ENCODE measurements at places on chromosomes 4 and X.
A peak's percentile ranks its signal among the peaks of the same experiment; 100 is the strongest.

GRCh38 chrX:110723844-110724243 is 71.8 kb downstream of the CHRDL1 start:
- DNase-seq: no peak

GRCh38 chrX:107674480-107675364 is 46.4 kb downstream of the PRPS1 start:
- DNase-seq: peak; percentile 36

- no peak for DNase-seq
These were observed 17.8 kb upstream of the ARSJ start for GRCh38 chr4:113997206-113997605.

DNA sequence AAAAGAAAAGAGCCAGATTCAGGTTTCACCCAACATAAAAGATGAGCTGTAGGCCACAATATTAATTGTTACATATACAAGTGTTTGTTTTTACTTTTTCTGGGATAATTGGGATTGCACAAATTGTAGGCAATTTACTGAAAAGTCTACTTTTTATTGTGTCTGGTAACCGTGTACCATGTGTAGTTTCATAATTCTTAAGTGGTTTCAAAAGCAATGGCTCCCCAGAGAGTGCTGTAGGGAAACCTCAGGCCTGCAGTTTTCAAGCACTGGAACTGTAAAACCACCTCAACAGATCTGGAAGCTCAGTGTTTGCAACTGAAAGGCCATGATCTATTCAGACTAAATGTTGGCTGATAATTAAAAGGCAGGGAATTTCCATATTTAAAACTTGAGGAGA is 53.9 kb upstream of the MMAA start:
- DNase-seq: no peak

DNA sequence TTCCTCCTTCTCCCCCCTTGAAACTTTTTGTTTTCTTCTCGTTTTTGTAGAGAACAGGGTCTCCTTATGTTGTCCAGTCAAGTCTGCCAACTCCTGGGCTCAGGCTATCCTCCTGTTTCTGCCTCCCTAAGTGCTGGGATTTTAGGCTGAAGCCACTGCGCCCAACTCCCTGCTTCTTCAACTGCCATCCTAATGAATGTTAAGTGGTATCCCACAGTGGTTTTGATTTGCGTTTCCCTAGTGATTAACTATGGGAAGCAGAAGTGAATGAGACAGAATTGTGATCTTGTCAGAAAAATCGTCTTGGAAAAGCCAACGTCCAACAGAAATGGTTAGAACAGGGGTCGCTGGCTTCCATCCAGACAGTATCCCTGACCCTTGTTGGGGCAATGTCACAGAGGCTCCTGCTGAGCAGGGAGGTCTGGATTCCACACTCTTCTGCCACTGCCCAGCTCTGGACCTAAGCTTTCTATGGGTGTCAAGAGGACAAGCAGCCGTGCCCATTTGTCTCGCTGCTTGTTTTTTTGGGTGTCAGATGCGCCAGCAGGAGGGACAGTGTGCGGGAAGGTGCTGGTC is 869 bp upstream of the ADD1 start:
- DNase-seq: peak; percentile 33

DNA sequence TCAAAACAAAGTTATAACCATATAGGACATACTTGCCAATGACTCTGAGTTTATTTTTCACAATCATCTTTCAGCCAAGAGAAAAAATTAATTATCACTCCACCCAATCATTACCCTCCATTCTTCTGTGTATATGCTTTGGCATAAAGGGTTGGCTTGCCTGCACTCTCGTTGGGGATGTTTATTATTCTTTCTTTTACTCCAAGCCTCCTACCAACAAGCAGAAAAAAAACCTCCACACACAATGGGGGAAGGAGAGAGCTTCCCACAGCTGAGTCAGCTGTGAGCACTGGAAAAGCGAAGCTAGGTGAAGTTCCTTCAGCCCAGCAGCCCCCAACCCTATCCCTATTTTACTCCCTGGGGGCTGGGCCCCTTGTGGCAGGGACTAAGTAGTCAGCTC is 1.5 kb downstream of the OPHN1 start:
- DNase-seq: peak; percentile 52

DNA sequence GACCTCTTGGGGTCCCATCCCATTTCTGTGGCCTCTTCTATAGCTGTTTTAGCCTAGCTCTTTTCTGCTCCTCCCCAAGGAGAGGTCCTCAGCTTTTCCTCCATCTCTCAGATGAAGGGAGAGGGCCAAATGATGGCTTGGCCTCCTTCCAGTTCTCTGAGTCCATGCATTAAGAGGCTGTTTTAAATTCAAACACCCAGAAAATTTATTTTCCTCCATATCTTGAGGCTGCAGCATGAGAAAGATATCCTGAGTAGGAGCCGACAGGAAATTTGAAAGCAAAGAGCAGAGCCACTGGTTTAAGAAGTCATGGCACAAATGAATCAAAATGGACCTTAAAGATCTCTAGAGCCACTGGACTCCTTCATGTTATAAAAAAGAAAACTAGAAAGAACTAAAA is 558.8 kb downstream of the MID1IP1 start:
- no peak for DNase-seq

DNA sequence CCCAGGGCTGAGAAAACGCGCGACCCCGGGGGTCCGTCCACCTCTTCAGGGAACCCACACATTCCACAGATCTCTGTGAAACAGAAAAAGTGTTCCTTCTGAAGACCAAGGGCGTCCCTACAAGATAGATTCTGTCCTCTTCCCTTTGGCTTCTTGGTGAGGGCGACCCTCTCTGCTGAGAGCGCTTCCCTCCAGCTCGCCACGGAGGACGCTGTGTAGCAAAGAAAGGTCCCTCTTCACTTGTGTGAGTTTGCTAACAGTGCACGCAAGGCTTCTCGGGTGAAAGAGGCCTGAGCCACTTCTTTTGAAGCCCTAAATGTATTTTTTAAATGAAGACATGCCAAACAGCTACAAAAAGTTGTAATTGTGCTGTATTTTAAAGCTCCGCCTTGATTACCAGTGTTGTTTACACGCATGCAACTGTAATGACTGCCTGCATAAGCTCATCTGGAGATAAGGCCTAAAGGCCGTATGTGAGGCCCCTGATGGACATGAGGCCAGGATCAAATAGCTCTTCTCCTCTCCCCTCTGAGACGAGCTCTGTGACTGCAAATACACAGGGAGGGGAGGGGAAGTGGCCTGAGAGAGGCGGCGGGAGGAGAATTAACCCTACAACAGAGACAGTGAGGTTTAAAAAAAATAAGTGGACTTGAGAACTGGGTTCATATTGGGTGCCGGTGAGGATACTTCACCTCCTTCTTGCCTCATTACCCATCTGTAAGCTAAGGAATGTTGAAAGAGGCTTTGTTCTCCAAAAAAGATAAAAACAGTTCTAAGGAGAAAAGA is 95.5 kb downstream of the SOWAHB start:
- peak; percentile 24 for DNase-seq

- DNase-seq: no peak
These were observed 9.2 kb downstream of the MAP9 start for GRCh38 chr4:155367608-155368007.

DNA sequence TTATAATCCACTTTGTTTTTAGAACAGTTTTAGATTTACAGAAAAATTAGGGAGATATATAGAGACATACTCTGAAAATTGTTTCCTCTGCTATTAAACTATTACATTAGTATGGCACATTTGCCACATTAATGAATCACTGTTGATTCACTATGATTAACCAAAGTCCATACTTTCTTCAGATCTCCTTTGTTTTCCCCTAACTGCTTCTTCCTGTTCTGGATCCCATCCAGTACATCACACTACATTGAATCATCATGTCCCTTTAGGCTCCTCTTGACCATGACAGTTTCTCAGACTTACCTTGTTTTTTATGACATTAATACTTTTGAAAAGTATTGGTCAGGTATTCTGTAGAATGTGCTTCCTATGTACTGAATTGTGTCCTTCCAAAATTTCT is 109.2 kb upstream of the EDNRA start:
- DNase-seq: peak; percentile 78

DNA sequence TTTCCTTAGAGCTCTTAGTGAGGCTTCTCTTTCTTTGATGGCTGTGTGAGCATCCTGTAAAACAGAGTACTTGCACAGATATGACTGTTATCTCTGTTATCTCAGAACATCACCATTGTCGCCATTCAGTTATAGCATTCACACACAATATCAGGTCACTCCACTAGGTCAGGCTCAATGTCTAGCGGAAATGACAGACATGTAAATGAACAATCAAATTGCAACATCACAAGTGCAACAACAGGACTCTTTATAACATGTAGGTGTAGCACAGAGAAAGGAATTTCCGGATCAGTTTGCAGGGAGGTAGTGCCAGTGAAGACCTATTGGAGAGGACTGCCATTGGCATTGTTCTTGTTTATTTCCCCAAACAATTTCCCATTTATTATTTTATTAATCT is 43.2 kb upstream of the IGSF1 start:
- DNase-seq: no peak

- no peak for DNase-seq
These were observed 347.7 kb downstream of the GABRG1 start for GRCh38 chr4:45776146-45776545.

DNA sequence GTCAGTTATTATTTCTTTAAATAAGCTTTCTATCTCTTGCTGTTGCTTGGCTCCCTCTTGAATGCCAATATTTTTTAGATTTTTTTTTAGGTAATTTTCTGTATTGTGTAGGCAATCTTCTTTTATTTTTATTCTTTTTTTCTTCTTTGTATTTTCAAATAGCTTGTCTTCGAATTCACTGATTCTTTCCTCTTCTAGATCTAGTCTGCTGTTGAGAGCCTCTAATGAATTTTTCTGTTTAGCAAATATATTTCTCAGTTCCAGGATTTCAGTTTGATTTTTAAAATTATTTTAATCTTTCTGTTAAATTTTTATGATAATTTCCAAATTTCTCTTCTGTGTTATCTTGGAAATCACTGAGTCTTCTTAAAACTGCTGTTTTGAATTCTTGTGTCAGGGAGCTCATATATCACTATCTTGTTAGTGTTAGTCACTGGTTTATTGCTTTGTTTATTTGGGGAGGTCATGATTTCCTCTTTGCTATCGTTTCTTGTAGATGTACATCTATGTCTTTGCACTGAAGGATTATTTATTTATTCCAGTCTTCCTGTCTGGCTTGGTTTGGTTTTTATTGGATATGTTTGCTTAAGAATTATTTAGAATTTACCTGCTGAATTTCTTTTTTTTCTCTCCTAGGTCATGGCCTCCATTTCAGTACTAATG is 39.9 kb upstream of the GPRIN3 start:
- no peak for DNase-seq

- DNase-seq: no peak
These were observed 19.6 kb upstream of the FAT1 start for GRCh38 chr4:186743261-186743660.

- peak; percentile 7 for DNase-seq
These were observed 1.5 kb downstream of the COX18 start for GRCh38 chr4:73067971-73068394.

- no peak for DNase-seq
These were observed 70.8 kb upstream of the IL15 start for GRCh38 chr4:141565379-141566089.

DNA sequence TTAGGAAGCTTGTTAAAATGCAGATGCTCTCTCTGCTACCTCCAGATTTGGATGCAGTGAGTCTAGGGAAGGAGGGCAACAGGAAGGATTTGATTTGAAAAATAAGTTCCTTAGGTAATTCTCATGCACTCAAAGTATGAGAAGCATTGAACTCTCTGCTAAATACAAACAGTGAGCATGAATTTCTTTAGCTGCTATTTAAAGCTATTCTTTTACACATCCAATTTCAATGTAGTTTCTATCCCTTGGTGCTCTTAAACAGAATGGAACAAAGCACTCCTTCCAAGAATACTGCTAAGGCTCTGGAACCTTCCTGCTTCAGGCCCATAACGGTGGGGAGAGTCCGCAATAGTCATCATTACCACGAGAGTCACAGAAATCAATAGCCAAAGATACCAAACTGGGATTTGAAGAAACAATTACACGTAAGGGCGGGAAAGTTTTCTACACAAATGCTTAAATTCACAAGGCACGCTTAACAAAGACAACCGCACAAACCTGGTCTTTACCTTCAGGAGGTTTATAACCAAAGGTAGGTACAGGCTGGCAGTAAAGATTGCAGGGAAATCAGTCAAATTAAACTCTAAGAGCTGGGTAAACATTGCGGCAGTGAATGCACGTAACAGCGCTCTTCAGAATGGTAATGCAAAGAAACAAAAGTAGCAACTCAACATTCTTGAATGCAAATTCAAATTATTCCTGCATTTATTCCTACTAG is 123.2 kb upstream of the NAP1L5 start:
- DNase-seq: no peak

GRCh38 chr4:11037637-11038036 is 353.1 kb upstream of the CLNK start:
- DNase-seq: no peak

GRCh38 chr4:156487107-156487506 is 484.5 kb downstream of the PDGFC start:
- DNase-seq: no peak

- DNase-seq: peak; percentile 78
These were observed 99.2 kb downstream of the SORCS2 start for GRCh38 chr4:7291372-7292114.

- DNase-seq: peak; percentile 42
These were observed 2.0 kb downstream of the BCOR start for GRCh38 chrX:40095583-40096394.

GRCh38 chr4:183429489-183429888 is 14.9 kb upstream of the CDKN2AIP start:
- no peak for DNase-seq

DNA sequence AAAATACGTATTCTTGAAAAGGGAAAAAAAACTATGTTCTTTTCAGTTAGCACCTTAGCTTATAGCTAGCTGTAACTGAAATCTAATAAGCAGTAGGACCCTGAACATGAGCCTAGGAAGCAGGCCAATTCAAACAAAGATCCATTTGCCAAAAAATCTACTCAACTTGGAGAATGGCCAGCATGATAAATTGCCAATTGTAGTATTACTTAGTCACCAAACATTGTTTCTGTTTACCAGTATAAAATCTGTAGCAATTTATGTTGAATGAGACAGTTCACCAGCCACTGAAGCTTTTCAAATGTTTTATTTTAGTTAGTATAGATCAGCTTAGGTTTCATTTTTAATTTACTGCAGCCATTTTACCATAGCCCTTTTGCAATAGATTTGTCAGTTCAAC is 323.6 kb upstream of the DIPK2B start:
- DNase-seq: peak; percentile 54

DNA sequence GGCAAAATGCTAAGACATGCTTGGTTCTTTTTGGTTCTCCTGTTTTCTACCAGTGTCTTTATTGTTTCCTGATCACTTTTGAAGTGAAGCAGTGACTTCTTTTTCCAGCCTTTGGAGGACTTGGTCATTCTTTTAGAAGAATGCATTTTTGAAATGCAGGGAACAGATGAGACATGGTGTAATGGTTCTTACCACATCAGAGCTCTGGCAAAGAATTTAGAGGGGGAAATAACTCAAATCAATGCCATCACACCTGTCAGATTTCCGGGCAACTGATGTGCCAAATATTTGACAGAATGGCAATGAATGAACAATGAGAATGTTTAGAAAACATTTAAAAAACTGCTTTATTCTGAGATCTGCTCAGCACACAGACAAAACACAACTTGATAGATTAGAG is 519.6 kb downstream of the IQCM start:
- no peak for DNase-seq

DNA sequence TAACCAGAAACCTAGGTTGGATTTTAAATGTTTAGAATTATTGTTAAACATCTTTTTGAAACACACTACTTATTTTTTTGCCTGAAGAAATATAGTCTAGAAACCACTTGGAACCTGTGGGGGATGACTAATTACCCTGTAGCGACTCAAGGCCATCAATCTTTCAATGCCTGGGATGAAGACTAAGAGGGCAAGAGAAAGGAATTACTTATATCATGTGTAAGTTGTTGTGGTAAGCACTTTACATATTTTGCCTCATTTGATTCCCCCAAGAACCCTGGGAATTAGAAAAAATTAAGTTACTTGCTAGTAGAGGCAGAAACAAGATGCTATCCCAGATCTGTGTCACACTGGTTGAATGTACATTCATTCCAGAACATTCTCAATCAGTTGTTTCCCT is 170.9 kb upstream of the GRIA3 start:
- peak; percentile 1 for DNase-seq

Measured in EH (cell line).